Stimulated activated CD4-positive, alpha-beta T cell treated with anti-CD3 and anti-CD28 coated beads, Interleukin-1b, Interleukin-23, amount 100 ng/mL, for 48 hours (primary cell): ENCODE measurements at places on chromosomes 2 and 18.

DNA sequence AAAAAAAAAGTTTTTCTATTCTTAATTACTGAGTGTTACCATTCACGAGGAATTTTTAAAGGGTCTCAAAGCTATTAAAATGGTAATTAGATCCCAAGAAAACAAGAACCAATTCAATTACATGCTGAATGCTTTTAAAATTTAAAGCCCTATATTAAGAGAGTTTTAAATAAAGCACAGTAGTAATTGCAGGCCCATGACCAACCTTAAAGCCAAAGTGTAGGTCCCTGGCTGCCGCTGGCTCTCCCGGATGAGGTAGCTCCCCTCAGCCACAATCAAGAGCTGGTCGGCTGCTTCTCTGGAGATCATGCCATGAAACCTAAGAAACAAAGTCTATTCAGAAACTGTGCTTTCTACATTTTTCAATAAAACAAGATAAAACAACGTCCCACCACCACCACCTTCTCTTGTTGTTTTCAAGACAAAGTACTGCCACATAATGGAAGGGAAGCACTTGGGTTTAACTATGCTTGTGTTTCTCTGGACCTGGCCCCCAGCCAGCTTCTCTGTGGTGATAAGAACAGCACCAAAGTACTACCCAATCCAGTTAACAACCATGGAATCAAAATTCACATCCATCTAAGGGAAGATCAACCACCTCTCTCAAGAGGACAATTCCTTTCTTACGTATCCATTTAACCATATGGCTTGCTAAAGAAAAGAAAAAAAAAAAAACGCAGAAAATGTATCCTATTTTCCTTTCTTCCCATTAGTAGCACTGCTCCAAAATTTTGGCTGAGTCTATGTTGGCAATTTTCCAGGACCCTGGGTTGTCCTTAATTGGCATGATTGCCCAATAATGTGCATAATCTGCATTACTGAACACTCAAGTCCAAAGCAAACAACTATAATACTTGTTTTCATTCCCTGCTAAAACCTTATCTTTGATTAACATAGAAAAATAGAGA is 90.1 kb downstream of the CHN1 start:
- DNase-seq: no peak

DNA sequence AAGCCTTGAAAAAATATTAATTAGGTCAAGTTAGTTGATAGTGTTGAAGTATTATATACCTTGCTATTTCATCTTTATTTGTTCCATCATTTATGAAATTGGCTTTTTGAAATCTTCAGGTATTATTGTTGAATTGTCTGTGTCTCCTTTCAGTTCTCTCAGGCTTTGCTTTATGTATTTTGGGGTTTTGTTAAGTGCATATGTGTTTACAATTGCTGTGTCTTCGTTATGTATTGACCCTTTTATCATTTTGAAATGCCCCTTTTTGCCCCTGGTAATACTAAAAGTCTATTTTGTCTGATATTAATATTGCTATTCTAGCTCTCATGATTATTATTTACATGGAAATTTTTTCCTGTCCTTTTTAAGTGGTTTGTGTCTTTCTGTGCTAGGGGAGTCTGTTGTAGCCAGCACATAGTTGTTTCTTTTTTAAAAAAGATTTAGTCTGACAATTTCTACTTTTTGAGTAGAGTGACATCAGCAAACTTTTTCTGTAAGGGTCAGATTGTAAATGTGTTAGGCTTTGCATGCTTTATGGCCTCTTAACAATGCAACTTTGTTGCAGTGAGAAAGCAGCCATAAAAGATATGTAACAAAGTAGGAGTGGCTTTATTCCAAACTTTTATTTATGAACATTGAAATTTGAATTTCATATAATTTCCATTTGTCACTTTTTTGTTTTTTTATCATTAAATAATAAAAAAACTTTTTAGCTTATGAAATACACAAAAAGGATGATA is 19.9 kb downstream of the SOCS6 start:
- DNase-seq: no peak

- no peak for DNase-seq
Observed at GRCh38 chr18:23108496-23108895, 26.8 kb upstream of the CABLES1 start.

DNA sequence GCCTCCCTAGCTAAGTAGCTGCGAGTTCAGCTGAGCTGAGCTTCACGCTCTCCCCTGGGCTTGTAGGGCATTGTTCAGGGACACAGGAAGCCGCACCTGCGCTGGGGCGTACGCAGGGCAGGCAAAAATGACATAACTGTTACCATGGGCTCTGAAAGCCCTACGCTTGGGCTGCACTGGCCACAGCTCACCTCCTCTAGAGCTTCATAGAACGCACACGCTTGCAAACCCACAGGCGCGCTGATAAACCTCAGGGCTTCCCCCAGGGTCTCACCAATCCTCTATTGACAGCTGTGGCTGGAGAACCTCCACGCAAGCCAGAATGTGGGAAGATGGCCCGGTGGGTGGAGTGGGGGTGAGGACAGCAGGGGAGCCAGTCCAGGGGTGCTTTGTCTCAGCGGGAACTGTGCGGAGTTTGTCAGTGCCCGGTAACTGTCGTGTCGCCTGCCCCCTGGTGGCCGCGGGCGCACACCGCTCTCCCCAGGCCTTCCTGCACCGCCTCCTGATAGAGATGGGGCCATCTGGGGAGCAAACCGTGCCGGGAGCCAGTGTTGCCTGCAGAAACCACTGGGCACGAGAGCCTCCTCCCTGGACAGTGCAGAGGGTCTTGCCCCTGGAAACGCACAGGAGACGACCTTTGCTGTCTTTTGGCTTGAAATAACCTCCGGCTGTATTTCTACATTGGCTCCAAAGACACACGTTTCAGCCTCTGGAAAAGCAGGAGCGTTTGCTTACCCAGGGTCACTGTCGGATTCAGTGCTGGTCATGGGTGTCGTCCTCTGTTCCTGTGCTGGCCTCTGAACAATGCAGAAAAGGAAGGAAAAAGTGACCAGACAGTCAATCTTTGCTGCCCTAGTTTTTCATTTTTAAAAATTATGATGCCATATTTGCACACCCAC is 17.0 kb upstream of the CIDEA start:
- peak; percentile 68 for DNase-seq
